ENCODE measurements at places on chromosomes 4 and X.

- no peak for DNase-seq
These were observed 38.0 kb downstream of the DHRSX start for GRCh38 chrX:2462780-2463179.

- DNase-seq: no peak
These were observed 211.2 kb downstream of the ANK2 start for GRCh38 chr4:113260688-113261087.

- no peak for DNase-seq
These were observed 21.8 kb downstream of the TLR2 start for GRCh38 chr4:153705743-153706468.

DNA sequence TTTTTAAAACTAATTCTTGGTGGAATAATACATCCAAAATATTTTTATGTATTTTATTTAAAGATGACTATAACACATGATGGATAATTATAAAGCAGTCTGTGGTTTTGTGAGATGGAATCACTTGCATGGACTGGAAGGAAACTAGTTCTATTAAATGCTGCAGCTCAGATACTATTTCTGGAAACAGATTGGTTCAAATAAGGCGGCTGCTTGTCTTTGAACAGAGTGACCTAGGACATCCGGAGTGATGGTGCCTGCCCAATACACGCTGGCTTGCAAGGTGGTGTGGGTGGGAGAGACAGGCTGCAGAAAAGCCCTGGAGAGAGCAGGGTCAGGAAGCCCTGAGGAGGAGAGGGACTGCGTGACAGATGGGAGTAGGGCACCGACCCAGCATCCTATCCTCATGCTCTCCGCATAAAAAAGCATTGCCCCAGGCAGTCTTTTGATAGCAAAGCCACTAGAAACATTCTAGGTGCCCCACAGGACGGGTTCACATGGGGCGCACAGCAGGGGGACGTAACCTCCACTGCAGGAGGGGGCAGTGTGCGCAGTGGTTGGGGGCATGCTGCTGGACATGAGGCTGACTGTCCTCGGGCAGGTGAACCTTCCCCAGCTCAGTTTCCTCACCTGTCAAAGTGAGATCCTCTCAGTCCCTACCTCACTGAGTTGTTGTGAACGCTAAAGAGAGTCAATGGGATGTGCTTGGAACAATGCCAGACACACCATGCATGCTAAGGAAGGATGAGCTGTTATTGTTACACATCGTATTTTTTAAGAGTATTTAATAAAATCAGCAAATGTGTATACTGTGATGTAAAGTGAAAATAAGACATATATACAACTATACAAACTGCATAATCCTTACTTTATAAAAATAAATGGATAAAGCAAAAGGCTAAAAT is 71.3 kb downstream of the EVC2 start:
- no peak for DNase-seq

- no peak for DNase-seq
These were observed 106.6 kb downstream of the RASL11B start for GRCh38 chr4:52968691-52969090.

DNA sequence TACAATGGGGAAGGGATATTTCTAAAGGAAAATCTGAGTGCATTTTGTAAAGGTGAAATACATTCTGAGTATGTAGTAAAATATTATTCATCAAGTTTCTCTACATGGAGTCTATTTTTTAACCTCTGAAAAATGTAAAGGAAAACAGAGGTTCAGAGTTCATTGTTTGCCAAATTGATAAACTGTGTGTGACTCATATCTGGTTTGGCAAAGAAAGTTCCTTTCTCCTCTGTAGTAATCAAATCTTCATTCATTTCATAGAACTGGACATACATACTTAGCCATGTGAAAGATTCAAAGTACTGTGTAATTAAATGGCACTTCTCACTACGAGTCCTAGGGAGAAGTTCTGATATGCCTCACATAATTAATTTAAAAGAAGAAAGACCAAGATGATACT is 61.6 kb downstream of the HPGD start:
- DNase-seq: no peak

Data from NCI-H1436 (cell line).